ENCODE measurements at places on chromosomes 16 and 17. TPM values are rescaled to one million over a fixed set of nuclear protein-coding genes. Genes with fewer than 3 reads are reported as not detected.

The PAFAH1B1 gene
- 157 TPM for total RNA-seq

The CYBC1 gene
- 131 TPM for total RNA-seq

The OR2C1 gene
- not detected for total RNA-seq

The SP6 gene
- total RNA-seq = 0.81 TPM

The FAM234A gene
- 60.7 TPM for total RNA-seq

The HSBP1 gene
- 71.0 TPM for total RNA-seq

The PRSS36 gene
- 8.8 TPM for total RNA-seq

The TOP2A gene
- total RNA-seq = 4.4 TPM

The GAS2L2 gene
- total RNA-seq = not detected

The CCT6B gene
- 1.9 TPM for total RNA-seq

The SLC12A3 gene
- total RNA-seq = not detected

The ODAD4 gene
- 0.81 TPM for total RNA-seq

The SKAP1 gene
- total RNA-seq = 3.6 TPM

The PRR15L gene
- total RNA-seq = not detected

The MYH1 gene
- not detected for total RNA-seq

The GAS7 gene
- 136 TPM for total RNA-seq

The TBC1D3B gene
- 13.8 TPM for total RNA-seq

The USP22 gene
- 168 TPM for total RNA-seq

The SEC14L5 gene
- 0.90 TPM for total RNA-seq

The TBC1D3I gene
- not detected for total RNA-seq

The TMEM94 gene
- 51.5 TPM for total RNA-seq

The ABCC11 gene
- total RNA-seq = not detected

The KRTAP4-5 gene
- not detected for total RNA-seq

The KCTD5 gene
- 14.3 TPM for total RNA-seq

The GNG13 gene
- total RNA-seq = not detected

The PRKAR1A gene
- total RNA-seq = 251 TPM

The CYLD gene
- 59.0 TPM for total RNA-seq

The SNX11 gene
- 17.4 TPM for total RNA-seq

The SMIM22 gene
- total RNA-seq = not detected

The CRYBA1 gene
- not detected for total RNA-seq

The LCAT gene
- total RNA-seq = 43.9 TPM

The KNOP1 gene
- 11.6 TPM for total RNA-seq

The ACSF2 gene
- total RNA-seq = 35.8 TPM

The CFAP119 gene
- 0.52 TPM for total RNA-seq

The MT1H gene
- total RNA-seq = not detected

The CDRT15L2 gene
- total RNA-seq = not detected

The DYNLRB2 gene
- not detected for total RNA-seq

The MAPT gene
- total RNA-seq = 3.9 TPM

The CDH11 gene
- total RNA-seq = 86.3 TPM

The MT3 gene
- total RNA-seq = 1.6 TPM

The MT1E gene
- 47.8 TPM for total RNA-seq

The GJD3 gene
- 2.2 TPM for total RNA-seq

The PRSS21 gene
- not detected for total RNA-seq

The FBXL16 gene
- total RNA-seq = 0.16 TPM

The TMEM238L gene
- not detected for total RNA-seq

The MT1X gene
- total RNA-seq = 559 TPM

The DNAH2 gene
- 0.16 TPM for total RNA-seq

The GP1BA gene
- 0.19 TPM for total RNA-seq

The CTRB2 gene
- total RNA-seq = 9.1 TPM

The CD300LF gene
- 1.6 TPM for total RNA-seq

The LGALS9 gene
- 61.0 TPM for total RNA-seq

The MT1M gene
- 129 TPM for total RNA-seq

All from aorta (tissue), 5 donors.